Stimulated activated CD4-positive, alpha-beta T cell treated with anti-CD3 and anti-CD28 coated beads, Interleukin-4, amount 100 ng/mL, for 48 hours (primary cell): ENCODE measurements at places on chromosomes 16 and 17.

DNA sequence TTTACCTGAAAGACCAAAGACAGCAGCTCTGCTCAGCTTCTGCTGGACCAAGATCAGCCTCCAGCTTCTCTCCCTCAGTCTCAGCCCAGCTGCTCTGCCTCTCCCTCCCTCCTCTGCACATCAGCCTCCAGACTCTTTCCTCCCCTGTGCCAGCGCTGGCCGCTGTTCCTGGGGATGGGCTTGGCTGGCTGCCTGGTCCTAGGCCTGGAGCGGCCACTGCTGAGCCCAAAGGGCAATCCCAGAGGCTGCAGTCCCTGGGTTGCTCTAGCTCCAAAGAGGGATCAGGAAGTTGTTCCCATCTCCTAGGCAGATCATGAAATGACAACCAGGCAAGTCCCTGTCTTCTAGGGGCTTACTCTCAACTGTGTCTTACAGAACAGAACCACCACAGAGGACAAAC is 31.3 kb downstream of the DCUN1D3 start:
- no peak for DNase-seq

DNA sequence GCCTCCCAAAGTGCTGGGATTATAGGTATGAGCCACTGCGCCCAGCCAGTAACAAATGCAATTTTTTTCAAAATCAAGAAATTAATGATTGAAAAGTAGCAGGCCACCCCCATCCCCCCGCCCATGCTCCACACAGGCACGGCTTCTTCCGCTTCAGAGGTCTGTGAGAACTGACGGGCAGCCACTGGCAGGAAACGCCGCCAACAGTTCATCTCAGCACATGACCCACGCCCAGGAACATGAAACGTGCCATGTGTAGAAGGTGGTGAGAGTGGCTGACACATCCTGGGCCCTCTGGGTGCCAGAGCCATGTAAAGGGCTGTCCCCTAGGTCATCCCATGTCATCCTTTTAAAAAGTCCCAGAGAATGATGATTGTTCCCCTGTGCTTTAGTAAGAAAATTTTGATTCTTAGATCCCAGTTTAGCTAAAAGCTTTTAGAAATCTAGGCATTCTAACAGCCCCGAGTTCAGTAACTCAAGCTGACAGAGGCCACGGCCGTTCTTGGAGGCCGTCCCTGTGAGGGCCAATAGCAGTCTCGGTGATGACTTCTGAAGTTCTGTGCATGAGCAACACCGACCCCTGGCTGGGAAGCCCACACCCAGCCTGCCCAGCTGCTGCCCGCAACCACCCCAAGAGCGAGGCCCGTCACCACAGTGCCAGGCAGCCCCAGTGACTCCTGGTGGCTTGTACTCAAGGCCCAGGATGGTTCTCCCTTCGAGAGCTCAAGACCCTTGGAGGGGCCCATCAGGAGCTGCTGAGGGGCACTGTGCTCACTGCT is 52.1 kb downstream of the KLHDC4 start:
- DNase-seq: peak; percentile 33

GRCh38 chr16:10655415-10655977 is 39.2 kb downstream of the TEKT5 start:
- no peak for DNase-seq

GRCh38 chr17:73465130-73465952 is 153.5 kb upstream of the CDC42EP4 start:
- DNase-seq: no peak

- DNase-seq: no peak
These were observed 26.6 kb downstream of the GSE1 start for GRCh38 chr16:85639529-85640253.

DNA sequence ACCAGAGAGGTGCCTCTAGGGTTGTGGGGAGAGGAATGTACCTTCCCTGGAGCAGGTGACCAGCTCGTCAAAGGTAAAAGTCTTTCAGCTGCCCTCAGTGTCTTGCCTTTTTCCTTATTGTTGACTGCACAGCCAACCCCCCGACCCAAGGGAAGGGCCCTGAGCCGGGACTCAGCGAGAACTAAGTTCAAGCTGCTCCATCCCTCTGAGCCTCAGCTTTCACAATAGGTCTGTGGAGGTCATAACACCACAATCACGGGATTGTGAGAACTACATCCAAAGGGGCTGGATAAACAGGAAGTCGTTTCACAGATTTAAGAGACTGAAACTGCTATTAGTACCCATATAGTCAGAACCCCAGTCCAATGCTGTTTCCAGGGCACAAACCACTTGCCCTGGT is 2.6 kb upstream of the KRT36 start:
- DNase-seq: no peak

DNA sequence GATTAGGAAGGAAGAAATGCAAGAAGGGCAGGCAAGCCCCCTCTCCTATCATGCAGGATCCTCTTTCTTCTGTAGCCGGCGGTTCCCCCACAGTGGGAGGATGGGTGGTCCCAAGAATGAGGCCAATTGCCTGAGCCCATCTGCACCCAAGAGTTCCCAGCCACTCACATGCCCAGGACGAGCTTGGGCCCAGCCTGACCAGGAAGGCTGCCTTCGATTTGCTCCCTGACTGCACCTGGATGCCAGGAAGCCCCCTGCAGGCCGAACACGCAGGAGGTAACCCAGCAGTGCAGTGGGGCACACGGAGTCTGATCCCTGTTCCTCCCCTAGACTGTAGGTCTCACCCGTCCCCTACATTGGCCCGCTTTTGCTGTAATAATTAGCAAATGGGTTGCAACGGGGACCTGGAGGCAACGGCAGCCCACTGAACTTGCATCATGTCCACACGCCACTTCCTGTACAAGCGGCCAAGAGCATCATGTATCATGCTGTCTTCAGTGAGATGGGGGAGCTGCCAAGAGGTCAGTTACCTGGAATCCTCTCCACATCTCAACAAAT is 67.5 kb downstream of the AMFR start:
- DNase-seq: no peak

GRCh38 chr16:72021043-72021442 is 12.5 kb downstream of the DHODH start:
- no peak for DNase-seq

DNA sequence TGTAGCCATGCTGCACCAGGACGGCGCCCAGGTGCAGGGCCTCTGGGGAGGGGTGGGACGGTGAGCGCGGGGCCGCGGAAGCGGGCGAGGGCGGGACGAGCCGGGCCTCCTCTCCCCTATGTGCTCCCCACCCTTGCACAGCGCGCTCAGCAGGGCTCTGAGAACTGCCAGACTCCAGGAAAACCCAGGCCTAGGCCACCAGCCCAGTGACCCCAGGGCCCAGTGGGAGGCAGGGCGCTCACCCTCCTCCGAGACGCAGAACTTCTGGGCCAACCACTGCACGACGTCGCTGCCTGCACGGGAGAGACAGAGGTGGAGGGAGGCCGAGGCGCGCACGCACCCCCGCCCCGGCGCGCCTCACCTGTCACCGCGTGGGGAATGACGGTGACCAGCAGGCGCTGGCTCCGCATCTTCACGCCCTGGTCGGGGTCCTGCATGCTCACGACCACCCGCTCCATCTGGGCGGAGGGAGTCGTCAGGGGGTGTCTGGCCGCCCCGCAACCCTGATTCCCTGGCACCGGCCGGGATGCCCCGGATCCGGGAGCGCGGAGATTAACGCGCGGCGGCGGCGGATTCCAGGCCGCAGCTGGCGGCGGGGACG is 603 bp downstream of the RGS11 start:
- DNase-seq: peak; percentile 16

DNA sequence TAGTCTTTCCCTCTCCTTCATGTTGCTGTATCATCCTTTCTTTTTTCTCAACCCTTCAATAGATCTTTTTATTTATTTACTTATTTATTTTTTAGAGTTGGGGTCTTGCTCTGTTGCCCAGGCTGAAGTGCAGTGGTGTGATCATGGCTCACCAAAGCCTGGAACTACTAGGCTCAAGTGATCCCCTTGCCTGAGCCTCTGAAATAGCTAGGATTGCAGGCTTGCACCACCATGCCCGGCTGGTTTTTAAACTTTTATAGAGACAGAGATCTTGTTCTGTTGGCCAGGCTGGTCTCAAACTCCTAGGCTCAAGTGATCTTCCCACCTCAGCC is 51.7 kb downstream of the SNX29 start:
- no peak for DNase-seq

DNA sequence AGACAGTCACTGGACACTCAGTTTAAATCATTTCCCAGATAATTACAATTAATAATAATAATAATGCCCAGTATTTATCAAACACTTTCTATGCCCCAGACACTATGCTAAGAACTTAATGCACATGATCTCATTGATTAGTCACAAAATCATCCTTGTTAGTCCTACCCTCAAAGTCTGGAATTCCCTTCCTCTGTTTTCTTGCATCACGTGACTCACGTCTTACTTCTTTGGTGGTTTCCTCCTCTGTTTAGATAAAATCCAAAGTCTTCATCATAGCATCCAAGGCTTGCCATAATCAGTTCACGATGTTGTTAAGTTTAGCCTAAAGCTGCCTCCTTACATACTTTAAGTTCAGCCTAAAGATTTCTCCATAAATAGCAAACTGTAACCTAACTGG is 471.9 kb downstream of the PMP22 start:
- DNase-seq: no peak

GRCh38 chr16:85570735-85571562 is 42.2 kb upstream of the GSE1 start:
- no peak for DNase-seq

DNA sequence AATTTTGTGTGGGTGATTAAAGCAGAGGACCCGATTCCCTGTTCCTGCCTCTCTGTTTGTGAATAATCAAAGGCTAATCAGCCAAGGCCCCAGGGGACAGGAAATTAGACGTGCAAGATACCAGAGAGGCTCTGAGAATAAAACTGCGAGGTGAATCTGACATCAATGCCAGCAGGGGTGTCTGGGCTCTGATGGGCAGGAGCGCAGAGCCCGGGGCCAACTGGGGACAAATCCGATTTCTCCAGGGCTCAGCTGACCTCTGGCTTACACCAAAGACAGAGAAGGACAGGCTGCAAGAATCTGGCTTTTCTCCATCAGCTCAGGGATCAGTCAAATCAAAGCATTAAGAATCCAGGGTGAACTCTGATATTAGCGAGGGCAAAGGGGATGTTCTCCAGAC is 174.3 kb downstream of the XYLT1 start:
- DNase-seq: no peak

DNA sequence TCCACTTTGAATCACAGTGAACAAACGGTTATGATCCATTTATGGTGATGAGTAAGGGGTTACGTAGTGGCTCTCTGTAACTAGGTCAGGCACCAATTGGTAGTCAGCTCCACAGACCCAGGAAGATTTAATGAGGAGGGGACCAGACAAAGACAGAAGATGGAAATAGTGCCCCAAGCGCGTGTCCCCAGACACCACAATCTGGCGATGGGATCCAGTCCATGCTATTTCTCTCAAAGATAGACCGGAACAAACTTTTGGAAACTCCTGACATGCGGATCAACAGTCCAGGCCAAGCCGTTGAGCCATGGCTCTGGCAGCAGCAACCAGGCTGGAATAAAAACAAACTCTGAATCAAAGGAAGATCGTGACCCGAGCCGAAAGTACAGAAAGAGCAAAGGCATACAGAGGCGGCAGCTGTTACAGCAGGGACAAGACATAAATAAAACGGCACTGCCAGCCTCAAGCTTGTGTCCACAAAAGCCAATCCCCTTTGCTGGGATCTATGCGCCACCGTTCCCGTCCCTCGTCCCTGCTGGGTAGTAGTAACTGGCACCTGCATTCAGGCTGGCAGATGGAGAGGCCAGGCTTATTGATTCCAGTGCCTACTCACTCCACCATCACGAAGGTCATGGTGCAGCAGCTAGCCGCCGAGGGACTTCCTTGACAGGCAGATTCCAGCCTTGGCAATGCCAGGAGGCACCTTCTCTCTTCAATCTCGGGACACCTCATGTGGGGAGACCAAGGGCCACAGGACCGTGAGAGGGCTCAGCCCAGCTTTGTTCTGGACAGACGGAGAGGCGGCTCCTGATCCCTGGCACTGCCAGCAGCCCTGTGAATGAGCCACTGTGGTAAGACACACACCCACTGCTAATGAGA is 50.2 kb downstream of the CDH11 start:
- DNase-seq: no peak

GRCh38 chr17:10585529-10585928 is 36.1 kb upstream of the MYH2 start:
- no peak for DNase-seq

GRCh38 chr16:83402967-83403366 is 404.8 kb upstream of the HSBP1 start:
- DNase-seq: no peak

- no peak for DNase-seq
These were observed 22.6 kb upstream of the CPNE2 start for GRCh38 chr16:57069635-57070370.

DNA sequence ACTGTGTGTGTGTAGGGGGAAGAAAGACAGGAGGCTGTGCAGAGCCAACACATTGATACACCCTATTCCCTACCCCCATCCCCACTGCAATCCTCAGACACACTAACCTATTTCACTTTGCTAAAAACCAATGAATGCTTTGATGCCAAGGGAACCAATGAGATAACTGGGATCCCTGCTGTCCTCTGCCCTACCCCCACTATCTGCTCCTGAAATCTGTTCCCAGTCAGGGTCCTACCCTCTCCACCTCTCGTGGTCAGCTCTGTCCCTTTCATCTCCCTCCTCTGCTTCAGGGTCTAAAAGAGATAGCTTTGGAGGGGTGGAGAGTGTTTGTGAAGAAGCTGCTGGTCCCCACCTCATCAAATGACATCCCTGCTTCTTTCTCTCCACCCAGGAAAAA is 19.1 kb upstream of the SP6 start:
- no peak for DNase-seq

DNA sequence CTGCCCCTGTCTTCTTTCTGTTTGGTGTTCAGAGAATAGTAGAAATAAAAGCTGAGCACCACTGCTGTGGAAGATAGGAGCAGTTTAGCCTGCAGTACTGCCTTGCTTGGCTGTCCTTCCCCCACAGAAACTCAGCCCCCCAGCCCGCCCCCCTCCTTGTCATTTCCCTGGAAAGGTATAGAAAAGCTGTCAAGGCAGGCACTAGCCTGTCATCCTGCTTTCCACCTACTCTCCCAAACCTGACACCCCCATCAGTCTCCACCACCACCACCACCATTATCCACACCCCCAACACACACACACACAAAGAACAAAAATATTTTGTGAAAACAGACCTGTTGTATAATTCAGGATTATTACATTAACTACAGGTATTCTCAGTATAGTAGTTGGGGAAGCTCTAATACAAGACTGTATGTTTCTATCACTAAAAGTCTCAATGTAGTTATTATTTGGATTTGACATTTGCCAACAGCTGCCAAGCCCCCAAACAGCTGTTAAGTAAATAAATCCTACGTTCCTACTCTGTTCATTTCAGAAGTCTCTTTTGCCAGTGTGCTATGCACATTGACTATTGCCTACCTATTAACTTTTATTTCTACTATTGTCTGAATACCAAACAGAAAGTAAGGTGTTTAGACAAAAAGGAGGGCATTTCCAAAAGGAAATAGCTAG is 128.8 kb downstream of the CYB561 start:
- no peak for DNase-seq

- no peak for DNase-seq
These were observed 34.0 kb downstream of the YPEL2 start for GRCh38 chr17:59365383-59365981.
